ENCODE measurements at places on chromosomes 1 and 21. TPM values are rescaled to one million over a fixed set of nuclear protein-coding genes. Genes with fewer than 3 reads are reported as not detected.

Gene GCSAML
- not detected for polyA plus RNA-seq

GRCh38 chr21:45631540-45631939 lies 12.0 kb upstream of the PCBP3 start:
- DNase-seq, result no peak
- no peaks in the 10 kb centered on the region for H3K36me3 ChIP-seq
- no peak overlapping the region for H3K27ac ChIP-seq

DNA sequence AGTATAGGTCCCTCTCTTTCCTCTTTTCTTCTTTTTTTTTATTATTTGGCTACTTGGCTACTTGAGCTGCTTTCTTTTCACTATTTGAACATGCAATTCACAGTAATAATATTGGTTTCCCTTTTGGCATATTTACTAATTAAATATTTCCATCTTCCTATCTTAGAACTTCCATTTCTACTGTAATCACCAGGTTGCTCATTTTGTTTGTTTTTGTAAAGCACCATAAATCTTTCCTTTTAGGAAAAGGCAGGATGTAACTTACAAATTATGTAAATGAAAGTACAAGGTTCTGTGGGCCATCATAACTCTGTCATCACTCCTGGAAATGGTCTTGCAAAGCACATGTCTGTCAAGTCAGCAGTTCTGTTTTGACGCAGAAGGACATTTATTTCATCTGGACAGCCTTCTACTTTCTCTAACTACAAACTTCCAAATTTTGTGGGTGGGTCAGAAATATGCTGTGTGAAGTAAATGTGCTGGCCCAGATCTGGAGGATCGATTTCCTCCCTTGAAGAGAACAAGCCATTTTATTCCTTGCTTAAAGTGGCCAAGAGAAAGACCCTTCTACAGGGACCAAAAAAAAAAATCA lies 71.7 kb upstream of the TNFSF18 start:
- no peak overlapping the region for H3K4me3 ChIP-seq
- no peaks in the 10 kb centered on the region for H3K36me3 ChIP-seq
- H3K27me3 ChIP-seq, result no peaks in the 10 kb centered on the region
- H3K4me1 ChIP-seq, result no peaks in the 10 kb centered on the region
- no peak for DNase-seq

DNA sequence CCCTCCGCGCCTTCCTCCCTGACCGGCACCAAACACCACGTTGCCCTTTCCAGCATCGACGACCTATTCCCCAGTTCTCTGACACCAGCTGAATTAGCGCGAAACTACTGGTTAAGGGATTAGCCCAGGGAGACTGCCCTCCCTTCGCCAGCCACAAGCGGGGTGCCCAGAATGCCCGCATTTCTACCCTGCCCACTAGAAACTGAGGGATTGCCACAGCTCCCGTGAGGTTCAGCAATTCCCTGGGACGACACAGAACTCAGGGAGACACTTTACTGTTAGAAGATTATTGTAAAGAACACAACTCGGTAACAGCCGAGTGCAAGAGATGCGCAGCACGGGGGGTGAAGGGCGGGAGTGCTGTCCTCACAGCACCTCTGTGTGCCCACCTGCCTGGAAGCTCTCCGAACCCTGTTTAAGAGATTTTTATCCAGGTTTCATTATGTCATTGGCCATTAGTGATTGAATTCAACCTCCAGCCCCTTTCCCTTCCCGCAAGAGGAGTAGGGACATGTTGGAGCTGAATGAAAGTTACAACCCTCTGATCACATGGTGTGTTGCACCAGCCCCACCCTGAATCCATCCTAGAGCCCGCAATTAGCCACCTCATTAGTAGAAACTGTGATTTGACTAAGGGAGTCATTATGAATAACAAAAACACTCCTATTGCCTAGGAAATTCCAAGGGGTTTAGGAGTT lies 15.8 kb upstream of the RIPPLY3 start:
- no peak overlapping the region for H3K27ac ChIP-seq
- no peak for DNase-seq
- no peaks in the 10 kb centered on the region for H3K27me3 ChIP-seq
- H3K36me3 ChIP-seq, result no peaks in the 10 kb centered on the region

DNA sequence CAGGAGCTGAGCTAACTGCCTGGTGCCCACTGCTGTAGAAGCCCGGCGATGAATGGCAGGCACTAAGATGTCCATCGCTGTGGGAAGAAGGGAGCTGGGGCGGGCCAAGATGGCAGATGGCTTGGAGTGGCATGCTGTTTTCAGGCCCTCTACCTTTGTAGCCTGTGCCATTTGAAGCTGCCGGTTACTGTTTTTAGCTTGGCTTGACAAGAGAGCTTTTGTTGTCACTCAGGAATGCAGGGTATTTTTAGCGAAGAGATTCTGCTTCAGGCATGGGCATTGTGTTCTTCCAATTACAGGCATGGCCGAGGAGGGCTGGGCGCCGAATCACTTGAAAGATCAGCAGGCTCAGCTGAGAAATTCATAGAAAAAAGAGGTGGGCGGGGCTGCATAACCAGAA lies 348.7 kb downstream of the RPS6KC1 start:
- no peak overlapping the region for H3K27ac ChIP-seq
- no peaks in the 10 kb centered on the region for H3K4me1 ChIP-seq
- no peak for DNase-seq
- no peak overlapping the region for H3K4me3 ChIP-seq
- H3K27me3 ChIP-seq, result no peaks in the 10 kb centered on the region

GRCh38 chr1:51570063-51570710 lies 46.7 kb upstream of the OSBPL9 start:
- no peaks in the 10 kb centered on the region for H3K36me3 ChIP-seq
- no peaks in the 10 kb centered on the region for H3K27me3 ChIP-seq
- H3K27ac ChIP-seq, result peak overlapping the region; percentile 48
- H3K4me3 ChIP-seq, result no peak overlapping the region
- DNase-seq, result no peak

Gene SPRR3
- polyA plus RNA-seq, result not detected

- no peak overlapping the region for H3K27ac ChIP-seq
- DNase-seq, result no peak
- H3K36me3 ChIP-seq, result no peaks in the 10 kb centered on the region
- no peaks in the 10 kb centered on the region for H3K27me3 ChIP-seq
- H3K4me3 ChIP-seq, result no peak overlapping the region
Observed at GRCh38 chr21:33774551-33774950, 132.2 kb downstream of the ITSN1 start.

Gene ARHGAP30
- polyA plus RNA-seq, result 128 TPM

Gene BTBD19
- 0.07 TPM for polyA plus RNA-seq

DNA sequence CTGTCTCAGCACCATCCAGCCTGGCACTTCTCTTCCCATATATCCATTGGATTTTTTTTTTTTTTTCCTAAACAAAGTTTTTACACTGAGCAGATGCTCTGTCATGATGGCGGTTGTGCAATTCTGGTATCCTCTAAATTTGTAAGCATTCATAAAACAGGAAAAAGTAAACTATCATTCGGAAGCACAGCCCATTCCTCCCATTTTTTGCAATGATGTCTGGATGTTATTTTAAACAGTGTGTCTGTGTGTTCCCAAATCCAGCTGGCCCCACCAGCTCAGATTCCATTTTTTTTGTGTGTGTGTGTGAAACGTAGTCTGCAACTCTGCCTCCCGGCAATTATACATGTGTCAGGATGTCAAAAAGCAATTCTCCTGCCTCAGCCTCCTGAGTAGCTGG lies 33.5 kb downstream of the PDPN start:
- no peak overlapping the region for H3K4me3 ChIP-seq
- no peaks in the 10 kb centered on the region for H3K36me3 ChIP-seq
- H3K4me1 ChIP-seq, result no peaks in the 10 kb centered on the region

DNA sequence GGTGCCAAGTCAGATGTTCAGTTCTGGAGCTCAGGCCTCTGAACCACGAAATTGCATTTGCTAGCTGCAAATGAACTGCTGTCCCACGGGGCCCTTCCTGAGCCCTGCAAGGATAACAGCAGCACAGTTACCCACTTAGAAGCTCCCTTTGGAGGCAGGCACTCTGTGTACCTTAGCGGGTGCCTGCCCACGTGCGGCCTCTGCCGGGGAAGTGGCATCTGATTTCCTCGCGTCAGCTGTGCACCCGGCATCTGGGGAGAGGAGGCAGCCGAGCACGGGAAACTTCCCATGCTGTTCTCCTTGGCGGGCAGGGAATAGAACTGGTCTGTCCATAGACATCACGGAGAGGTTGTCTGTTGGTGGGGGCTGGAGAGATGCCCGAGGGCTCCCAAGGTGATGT lies 148.0 kb upstream of the C1orf174 start:
- H3K36me3 ChIP-seq, result no peaks in the 10 kb centered on the region
- H3K27me3 ChIP-seq, result no peaks in the 10 kb centered on the region
- no peak overlapping the region for H3K4me3 ChIP-seq
- H3K4me1 ChIP-seq, result no peaks in the 10 kb centered on the region
- H3K27ac ChIP-seq, result no peak overlapping the region

DNA sequence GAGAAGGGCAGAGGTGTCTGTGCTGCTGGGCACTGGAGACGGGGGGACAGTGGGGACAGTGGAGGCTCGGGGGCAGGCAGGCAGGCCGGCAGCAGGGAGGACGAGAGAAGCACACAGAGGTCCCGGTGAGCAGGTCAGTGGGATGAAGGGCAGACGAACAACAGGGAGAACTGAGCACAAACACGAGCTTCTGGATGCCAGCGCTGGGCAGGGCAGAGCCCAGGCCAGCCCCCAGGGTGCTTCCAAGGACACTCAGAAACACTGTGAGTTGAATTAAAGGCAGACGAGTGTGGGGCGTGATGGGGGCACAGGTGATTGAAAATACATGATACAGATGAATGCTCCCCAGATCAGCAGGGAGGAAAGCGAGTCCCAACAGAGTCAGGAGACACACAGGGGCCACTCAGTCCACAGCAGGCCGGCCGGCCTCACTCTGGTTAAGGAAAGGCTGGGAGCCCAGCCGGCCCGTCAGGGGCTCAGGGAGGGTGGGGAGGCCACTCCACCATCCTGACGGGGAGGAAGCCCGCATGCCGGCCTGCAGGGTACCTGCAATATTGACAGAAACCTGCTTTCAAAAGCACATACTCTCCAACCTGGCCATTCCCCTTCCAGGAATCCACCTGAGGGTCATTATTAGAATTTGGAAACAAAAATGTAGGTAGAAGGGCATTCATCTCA lies 14.1 kb downstream of the SLC19A1 start:
- H3K4me3 ChIP-seq, result no peak overlapping the region
- peaks cover 8% of the 10 kb centered on the region for H3K4me1 ChIP-seq
- no peak for DNase-seq
- H3K36me3 ChIP-seq, result peaks cover 58% of the 10 kb centered on the region
- H3K27ac ChIP-seq, result no peak overlapping the region

DNA sequence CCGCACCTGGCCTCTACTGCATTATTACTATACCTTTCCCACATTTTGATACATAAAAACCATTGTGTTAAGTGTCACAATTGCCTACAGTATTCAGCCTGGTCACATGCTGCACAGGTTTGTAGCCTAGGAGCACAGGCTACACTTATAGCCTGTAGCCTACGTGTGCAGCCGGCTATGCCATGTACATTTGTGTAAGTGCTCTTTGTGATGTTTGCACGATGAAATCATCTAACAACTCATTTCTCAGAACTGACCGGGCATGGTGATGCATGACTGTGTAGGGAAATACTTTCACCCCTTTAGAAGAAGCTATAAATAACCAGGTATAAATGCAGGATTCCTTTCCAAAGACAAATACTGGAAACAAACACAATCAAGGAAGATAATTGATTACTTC lies 12.1 kb downstream of the ERG start:
- DNase-seq, result no peak
- no peaks in the 10 kb centered on the region for H3K4me1 ChIP-seq
- no peak overlapping the region for H3K27ac ChIP-seq
- no peaks in the 10 kb centered on the region for H3K27me3 ChIP-seq

Gene TXNIP
- 5,430 TPM for polyA plus RNA-seq

DNA sequence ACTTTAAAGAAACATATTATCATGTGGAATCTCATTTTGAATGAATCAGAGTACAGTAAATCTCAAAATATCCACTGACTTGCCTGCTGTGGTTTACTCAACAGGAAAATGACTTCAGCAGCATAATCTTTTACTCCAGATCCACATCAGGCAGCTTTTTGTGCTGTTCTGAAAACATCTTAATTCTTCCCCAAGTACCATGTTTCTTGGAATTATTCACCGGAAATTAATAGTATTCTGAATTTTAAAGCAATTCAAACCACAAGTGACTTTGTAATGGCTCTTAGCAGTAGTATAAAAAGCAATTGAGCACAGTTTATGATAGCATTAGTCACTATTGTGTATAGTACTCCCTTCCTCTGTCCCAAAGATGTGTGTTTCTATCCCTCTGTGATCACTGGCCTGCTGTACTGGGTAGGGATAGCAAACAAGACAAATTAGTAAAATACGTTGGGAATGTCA lies 64.2 kb upstream of the ERRFI1 start:
- no peak for DNase-seq
- H3K27me3 ChIP-seq, result no peaks in the 10 kb centered on the region
- no peaks in the 10 kb centered on the region for H3K4me1 ChIP-seq
- no peaks in the 10 kb centered on the region for H3K36me3 ChIP-seq

DNA sequence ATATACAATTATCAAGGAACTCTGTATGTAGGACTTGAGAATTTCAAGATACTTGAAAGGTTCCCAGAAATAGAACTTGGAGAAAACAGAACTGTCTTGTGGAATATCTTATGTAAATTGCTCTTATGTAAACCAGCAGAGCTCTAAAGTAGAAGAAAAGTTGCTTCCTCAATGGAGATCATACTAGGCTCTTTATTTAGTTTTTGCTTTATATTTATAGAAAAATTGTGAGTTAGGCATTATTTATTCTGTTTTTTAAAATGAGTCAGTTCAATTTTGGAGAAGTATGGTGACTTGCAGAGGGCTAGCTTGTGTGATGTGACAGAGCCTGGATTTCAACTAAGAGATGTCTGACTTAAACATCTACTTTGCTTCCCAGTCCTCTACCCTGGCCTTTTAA lies 40.4 kb downstream of the ATP6V1G3 start:
- H3K4me1 ChIP-seq, result no peaks in the 10 kb centered on the region
- DNase-seq, result no peak
- no peak overlapping the region for H3K4me3 ChIP-seq
- no peaks in the 10 kb centered on the region for H3K27me3 ChIP-seq

- no peaks in the 10 kb centered on the region for H3K36me3 ChIP-seq
- H3K27me3 ChIP-seq, result no peaks in the 10 kb centered on the region
- H3K4me3 ChIP-seq, result no peak overlapping the region
- H3K4me1 ChIP-seq, result no peaks in the 10 kb centered on the region
- no peak overlapping the region for H3K27ac ChIP-seq
- DNase-seq, result no peak
Observed at GRCh38 chr1:97780884-97781283, 139.9 kb downstream of the DPYD start.

Gene AMY1B
- not detected for polyA plus RNA-seq

DNA sequence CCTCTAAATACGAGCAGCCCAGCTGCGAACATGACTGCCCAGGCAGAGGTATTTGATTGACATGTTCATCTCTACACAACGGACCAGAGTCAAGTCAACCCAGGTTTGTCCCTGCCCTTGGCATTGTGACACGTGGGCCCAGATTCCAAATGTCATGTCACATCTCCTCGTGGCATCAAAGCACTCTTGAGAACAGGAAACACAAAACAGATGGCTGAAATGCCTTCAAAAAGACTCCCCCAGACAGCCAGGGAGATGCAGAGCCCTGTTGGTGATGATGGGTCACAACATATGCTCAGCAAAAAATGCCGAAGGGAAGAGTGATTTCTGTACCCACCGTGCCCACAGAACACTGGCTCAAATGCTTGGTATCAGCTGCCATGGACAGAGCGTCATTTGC lies 337.8 kb upstream of the DAB1 start:
- no peak overlapping the region for H3K4me3 ChIP-seq
- no peaks in the 10 kb centered on the region for H3K27me3 ChIP-seq
- no peaks in the 10 kb centered on the region for H3K4me1 ChIP-seq
- H3K36me3 ChIP-seq, result no peaks in the 10 kb centered on the region
- no peak for DNase-seq
- no peak overlapping the region for H3K27ac ChIP-seq
